MCF 10A (cell line): ENCODE measurements at places on chromosomes 3 and 15. TPM values are rescaled to one million over a fixed set of nuclear protein-coding genes. Genes with fewer than 3 reads are reported as not detected.
A peak's percentile ranks its signal among the peaks of the same experiment; 100 is the strongest.

Gene FBXW12
- total RNA-seq = not detected in 2 replicates

Gene PLA2G4D
- not detected in 2 replicates for total RNA-seq

Gene LRRIQ4
- not detected in 2 replicates for total RNA-seq

DNA sequence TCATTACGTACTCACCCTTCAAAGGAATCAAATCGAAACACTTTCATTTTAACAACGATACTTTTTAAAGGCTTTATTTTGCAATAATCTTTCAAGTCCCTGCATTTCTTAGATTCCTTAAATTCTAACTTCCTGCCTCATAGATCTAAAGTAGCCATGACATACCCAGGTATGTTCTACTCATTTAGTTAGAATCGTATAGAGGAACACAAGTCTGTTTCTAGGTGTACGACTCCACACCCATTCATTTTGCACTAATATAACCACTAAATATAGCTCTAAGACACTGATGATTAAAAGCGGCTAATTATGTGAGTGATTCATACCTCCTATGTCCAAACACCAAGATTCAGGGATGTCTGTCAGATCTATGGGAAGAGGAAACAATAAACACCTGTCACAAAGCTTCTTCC is 1.3 kb downstream of the ATP13A3 start:
- H3K4me1 ChIP-seq = peaks cover 37% of the 10 kb centered on the region
- DNase-seq = peak; percentile 39
- H3K27ac ChIP-seq = peak overlapping the region; percentile 92
- H3K27me3 ChIP-seq = no peaks in the 10 kb centered on the region
- peak overlapping the region; percentile 86 for H3K4me3 ChIP-seq

DNA sequence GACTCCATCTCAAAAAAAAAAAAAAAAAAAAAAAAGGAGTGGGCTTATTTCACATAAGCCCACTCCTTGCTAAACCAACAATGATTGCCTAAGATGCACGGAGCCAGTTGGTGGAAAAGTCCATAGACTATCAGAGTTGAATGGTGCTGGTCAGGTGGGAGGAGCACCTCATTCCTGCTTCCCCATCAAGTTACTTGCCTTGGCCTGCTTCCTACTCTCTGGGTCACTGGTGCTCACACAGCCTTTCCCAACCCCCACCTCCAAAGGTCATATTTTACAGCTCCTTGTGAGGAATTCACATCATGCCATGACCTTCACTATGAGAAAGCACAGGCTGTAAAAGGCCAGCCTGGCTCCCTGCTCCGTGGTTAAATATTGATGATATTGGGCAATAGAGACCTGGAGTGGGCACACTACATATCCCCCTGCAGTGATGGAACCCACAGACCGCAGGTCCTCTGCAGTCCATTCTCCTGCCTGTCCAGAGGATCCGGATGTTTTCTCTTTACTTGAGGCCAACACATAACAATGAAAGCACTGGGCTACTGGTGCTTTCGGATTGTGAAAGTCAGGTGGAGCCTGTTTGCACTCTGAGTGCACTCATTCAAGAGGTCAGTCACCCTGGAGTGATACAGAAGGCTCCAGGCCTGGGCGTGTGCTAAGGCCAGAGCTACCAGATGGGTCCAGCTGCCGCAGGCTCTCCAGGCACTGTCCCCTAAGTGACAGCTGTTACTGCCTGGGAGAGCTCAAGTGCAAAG is at the start of gene SLC51B:
TSS of gene SLC51B (plus strand) at position 664 of the 758 bp plus-strand sequence. CDS start 4,618 bp downstream, outside the sequence.
- peaks cover 12% of the 10 kb centered on the region for H3K4me1 ChIP-seq
- peak within 1 kb of the TSS; percentile 68 for H3K27ac ChIP-seq
- no peaks in the 10 kb centered on the region for H3K27me3 ChIP-seq
- no peak within 1 kb of the TSS for H3K4me3 ChIP-seq

GRCh38 chr3:175342196-175342595 is 483.1 kb downstream of the NAALADL2 start:
- peaks cover 17% of the 10 kb centered on the region for H3K4me1 ChIP-seq
- no peak for DNase-seq
- H3K36me3 ChIP-seq = no peaks in the 10 kb centered on the region
- no peaks in the 10 kb centered on the region for H3K27me3 ChIP-seq
- no peak overlapping the region for H3K27ac ChIP-seq

DNA sequence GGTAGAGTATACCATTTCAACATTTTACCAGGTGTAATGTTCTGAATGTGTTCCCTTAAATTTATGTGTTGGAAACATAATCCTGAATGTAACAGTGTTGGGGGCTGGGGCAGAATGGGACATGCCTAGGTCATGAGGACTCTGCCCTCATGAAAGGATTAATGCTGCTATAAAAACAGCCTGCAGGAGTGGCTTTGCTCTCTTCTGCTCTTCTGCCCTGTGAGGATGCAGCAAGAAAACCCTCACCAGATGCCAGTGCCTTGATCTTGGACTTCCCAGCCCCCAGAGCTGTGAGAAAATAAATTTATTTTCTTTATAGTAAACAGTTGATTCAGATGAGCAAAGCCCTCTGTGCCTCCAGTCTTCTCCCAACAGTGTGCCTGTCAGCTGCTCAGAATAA is 326.0 kb upstream of the ONECUT1 start:
- H3K36me3 ChIP-seq = no peaks in the 10 kb centered on the region
- no peak for DNase-seq
- H3K27me3 ChIP-seq = no peaks in the 10 kb centered on the region
- no peak overlapping the region for H3K4me3 ChIP-seq
- no peak overlapping the region for H3K27ac ChIP-seq

DNA sequence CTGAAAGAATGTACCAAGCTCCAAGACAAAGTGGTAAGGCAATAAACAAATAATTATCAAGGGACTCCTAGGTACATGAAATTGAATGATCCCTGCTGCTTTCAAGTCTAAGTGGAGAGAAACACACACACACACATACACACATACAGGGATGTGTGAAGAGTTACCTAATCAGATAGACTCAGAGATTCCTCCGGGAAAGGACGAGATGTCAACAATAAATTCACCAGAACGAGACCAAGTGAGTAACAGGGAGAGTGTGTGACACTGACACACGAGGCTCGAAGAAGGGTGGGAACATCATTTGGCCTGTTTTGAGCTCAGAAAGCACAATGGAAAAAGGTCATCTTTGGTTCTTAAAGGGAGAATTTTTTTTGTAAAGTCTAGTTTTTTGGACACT is 13.4 kb downstream of the LRIG1 start:
- H3K4me3 ChIP-seq = no peak overlapping the region
- no peak for DNase-seq
- H3K27ac ChIP-seq = peak overlapping the region; percentile 41
- H3K4me1 ChIP-seq = peaks cover 29% of the 10 kb centered on the region
- H3K27me3 ChIP-seq = no peaks in the 10 kb centered on the region
